Epithelial cell of proximal tubule (primary cell): ENCODE measurements at places on chromosomes 4 and X.
A peak's percentile ranks its signal among the peaks of the same experiment; 100 is the strongest.

- DNase-seq: no peak
These were observed 25.8 kb downstream of the SLC7A11 start for GRCh38 chr4:138216272-138216867.

DNA sequence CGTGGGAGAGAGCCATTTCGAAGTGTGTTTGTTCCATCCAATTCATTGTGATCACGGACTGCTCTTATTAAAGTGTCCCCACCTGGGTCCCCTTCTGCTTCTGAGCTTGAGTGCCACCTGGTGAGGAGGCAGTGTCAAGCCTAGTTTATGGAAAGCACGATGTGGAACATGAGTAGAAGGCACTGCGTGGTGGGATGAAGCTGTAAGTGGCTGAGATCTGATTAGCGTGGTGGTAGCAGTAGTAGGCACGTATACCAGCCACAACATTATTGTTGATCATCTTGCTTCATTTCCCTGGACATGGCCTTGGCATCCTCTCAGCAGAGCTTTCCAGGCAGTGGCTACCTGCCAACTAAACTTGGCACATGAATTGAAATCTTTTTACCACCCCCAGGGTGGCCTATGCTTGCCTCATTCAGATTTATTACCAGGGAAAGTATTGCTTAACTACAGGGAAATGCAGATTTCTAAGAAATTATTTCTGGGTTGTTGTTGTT is 46.4 kb downstream of the GPAT3 start:
- peak; percentile 74 for DNase-seq

DNA sequence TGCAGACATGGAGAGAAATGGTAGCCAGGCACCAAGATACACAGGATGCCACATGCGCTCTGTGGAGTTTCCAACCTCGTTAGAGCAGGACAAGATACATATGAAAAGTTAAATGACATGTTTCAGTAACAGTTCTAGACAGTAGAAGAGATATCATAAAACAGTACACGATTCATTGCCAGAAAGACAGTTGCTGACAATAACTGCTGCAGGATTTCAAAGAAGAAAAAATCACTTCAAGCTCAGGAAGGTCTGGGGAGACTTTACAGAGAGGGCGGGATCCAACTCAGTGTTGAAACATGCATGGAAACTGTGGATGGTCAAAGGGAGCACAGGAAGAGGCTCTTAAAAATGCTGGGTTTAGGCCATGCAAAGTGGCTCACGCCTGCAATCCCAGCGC is 31.0 kb downstream of the DCTD start:
- DNase-seq: no peak

DNA sequence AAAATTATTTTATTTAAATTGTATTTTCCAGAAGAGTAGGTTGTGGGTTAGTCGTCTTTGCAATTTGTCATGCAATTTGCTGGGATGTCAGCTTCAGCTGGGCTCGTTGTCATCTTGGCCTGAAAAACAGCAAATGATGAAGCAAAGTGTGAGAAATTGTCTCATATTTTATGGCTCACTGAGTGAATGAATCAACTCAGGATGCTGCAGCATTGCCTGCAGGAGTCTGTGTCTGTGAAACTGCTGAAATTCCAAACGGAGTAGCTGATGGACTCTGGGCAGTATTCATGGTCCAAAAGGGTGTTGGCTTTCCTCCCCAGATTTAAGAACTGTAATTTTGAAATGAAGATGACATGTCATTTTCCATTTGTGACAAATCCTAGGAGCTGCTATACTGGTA is 37.2 kb downstream of the CXCL8 start:
- DNase-seq: peak; percentile 7

GRCh38 chr4:168263039-168263438 is 55.5 kb downstream of the DDX60 start:
- DNase-seq: no peak

GRCh38 chr4:39384563-39384962 is 18.4 kb upstream of the RFC1 start:
- DNase-seq: no peak

DNA sequence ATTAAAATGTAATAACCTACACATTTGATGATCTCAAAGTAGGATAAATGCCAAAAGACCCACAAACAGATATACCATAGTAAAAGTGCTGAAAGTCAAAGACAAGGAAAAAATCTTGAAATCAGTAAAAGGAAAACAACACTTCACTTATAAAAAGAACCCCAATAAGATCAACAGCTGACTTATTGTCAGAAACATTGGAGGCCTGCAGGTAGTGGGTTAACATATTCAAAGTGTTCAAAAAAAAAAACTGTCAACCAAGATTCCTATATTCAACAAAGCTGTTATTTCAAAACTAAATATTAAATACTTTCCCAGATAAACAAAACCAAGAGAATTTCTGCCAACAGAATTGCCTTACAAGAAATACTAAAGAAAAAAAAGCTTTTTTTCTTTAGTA is 347.1 kb downstream of the GUCY2F start:
- no peak for DNase-seq

DNA sequence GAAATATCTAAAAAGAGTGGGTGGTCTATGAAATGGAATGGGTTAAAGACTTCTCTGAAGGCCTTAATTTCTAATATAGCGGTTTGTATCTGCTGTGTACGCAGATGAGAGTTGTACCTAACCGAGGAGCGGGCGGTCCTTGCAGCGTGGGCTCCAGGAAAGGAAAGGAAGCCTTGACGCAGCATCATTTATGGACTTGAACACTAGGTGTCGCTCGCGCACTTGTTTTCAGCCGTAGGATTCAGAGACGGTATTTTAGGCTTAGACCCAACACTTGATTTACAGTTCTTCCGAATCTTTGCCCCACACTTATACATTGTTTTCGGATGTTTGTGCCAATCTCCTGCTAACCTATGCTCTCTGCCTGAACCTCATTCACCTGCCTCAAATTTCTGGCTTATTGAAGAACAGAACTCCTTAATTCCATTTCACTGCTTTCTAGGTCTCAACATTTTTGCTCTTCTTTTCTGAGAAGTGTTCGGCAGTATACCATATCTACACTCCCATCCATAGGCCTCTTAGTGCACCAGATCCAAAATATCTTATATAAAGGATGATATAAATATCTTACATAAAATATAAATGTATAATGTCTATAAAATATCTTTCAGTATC is 48.9 kb upstream of the AADAT start:
- peak; percentile 16 for DNase-seq

DNA sequence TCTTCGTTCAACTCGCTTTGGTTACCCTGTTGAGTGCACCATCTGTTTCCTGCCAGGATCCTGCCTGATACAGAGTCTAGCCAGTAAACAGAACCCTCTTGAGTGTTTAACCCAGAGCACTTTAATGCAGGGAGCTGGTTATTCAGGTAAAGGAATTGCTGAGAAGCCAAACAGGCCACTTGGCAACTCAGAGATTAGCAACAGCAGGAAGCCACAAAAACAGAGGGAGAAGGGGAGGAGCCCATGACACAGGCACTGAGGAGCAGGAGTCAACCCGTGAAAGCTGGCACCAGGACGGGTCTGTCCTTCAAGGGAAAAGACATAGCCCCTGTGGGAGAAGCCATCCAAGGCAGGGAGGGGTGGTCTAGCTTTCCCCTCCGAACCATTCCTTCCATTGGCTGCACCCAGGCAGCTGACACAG is 641.4 kb downstream of the ZNF674 start:
- DNase-seq: no peak

- DNase-seq: no peak
These were observed 164.4 kb downstream of the QDPR start for GRCh38 chr4:17347445-17347844.

DNA sequence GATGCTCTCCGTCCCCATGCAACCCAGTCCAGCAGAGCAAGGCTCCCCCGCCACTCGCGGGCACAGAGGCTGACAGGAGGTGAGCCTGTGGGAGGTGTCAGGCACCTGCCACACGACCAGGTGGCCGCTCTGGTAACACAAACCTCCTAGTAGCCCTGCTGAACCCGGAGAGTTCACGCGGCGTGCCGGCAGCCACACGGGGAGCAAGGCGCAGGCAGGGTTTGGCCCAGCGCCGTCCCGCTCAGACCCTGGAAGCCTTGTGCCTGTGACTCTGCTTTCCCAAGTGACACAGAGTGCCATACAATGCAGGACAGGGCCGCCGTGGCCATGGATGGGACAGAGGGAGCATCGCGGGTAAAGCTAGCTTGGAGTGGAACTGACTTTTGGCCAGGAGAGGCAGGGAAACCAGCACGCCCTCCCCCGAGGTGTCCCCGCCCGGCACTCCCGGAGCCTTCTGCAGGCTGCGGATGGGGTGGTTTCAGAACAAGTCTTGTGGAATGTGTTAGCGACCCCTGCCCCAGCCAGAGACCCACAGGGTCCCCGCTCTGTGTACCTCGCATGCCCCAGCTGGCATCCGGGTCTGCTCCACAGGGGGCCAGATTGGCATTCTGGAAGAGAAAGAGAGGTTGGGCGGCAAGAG is 44.7 kb upstream of the AFAP1 start:
- no peak for DNase-seq

- DNase-seq: no peak
These were observed 212.5 kb upstream of the ZIC3 start for GRCh38 chrX:137353404-137353803.

DNA sequence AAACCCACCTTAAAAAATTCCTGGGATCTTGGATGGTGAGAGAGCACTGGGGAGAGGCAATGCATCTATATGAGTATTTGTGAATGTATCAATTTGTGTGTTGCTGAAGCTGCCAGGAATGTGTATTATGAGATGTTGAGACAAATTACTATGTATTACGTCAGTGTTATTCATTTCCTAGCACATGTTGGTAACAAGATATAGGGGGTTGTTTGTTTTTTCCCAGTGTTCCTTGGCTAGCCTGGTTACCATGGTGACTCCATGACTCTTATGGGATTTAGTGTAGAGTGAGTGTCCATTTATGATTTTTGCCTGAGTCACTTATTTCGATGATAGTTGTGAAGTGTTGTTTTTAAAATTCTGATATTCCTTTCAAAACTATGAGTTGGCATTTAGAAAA is 65.6 kb downstream of the RAB40A start:
- no peak for DNase-seq

GRCh38 chr4:17476853-17477252 is 35.0 kb downstream of the QDPR start:
- DNase-seq: no peak

DNA sequence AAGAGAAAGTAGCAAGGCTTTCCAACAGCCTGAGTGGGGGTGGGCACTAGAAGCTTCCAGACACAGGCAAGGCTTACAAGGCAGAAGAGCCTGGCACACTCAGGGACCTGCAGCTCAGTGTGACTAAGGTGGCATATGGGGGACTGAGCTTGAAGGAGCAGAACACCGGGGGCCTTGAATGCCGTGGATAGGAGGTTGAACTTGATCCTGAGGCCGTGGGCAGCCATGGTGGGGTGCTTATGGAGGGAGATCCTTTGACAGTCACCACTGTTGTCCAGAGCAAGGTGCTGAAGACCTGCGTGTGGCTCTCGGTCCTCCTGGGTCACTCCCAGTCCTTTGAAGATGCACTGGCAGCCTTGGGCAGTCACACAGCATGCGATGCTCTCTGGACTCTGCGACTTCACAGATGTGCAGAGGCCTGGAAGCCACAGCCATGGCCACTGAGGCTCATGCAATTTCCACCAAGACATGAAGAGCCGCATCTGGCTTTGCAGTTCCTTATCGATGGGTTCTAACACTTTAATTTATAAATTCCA is 18.3 kb downstream of the C4orf50 start:
- no peak for DNase-seq

DNA sequence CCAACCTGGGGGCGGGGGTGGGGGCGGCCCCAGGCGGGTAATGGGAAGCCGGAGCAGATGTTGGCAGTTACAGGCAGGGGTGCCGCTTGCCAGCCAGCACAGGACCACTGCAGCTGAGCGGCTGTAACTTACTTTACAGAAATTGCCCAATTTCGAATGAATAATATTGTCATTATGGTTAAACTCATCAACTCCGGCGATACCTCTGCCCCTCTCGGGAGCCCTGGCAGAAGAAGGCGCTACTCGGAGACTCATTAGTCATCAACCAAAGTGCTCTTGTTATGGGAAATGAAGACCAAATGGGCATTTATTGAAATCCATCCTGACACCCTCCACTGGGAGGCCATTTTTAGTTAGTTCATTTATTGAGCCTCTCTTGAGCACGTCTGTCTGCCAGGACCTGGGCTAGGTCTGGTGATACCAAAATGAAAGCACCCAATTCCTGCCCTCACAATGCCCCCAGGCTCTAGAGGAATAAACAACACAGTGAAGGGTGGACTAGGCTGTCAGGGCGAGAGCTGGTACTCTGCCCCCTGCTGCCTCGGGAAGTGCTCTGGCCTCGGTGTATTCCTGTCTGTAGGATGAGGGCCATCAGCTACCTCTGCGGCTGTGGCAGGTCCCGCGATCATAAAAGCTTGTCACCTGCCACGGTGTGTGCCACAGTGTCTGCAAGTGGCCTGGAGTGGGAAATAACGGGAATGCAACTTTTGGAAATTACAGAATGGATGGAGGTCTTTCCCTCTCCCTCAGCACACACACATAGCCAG is 159.1 kb upstream of the PSAPL1 start:
- DNase-seq: no peak

GRCh38 chr4:147094238-147094637 is 148.6 kb upstream of the TTC29 start:
- DNase-seq: no peak

GRCh38 chrX:155876704-155877103 is 4.4 kb upstream of the VAMP7 start:
- no peak for DNase-seq

DNA sequence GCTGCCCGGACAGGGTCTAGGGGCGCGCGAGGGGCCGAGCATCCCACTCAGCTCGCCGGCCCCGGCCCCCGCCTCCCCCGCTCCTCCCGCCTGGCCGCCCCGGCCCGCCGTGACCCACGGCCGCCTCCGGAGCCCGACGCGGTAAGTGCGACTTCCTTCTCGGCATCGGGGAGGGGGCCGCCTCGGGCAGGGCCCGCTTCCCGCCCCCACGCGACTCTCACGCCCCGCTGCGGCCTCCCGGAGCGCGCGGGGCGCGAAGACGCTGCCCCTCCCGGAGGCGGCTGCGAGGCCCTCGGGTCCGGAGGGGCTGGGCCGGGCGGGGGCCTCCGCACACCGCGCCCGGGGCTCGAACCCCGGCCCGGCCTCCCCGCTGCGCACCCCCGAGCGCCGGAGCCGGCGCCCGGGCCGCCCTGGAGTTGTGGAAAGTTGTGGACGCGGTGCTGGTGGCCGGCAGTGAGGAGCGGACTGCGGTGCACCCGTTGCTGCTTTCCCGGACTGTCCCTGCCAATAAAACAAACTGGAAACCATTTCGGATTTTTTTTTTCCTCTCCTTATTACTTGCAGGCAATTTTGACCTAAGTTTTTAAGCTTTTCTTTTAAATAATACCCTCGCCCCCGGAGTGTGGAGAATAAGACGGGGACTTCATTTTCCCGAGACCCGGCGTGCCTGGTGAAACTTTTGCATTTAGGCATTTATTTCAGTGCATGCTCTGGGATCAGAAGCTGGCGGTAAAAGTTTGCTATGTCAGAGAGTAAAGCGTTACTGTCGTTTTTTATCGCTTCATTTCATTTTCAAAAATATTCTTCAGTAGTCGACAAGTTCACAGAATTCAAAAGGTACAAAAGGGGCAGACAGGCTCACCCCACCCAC is 13.0 kb upstream of the TMEM156 start:
- no peak for DNase-seq

DNA sequence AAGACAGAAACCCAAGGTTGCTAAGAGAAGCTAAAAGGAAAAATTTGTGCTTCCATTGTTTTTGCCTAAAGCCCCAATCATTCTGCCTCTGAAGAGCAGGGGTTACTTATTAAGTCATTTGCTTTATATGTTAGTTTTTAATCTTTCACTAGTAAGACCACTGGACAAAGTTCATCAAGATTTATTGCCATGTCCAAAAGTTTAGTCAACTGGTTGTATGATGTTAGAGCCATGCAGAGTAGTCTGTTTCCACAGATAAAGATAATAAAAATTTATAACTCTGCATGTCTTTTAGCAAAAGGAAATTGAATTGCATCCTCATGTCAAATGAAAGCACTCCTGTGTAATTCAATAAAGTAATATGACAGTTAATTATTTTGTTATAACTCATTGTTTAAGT is 75.8 kb upstream of the PRKG2 start:
- DNase-seq: no peak
